Activated naive CD4-positive, alpha-beta T cell (primary cell): ENCODE measurements at places on chromosomes 11 and 22.

DNA sequence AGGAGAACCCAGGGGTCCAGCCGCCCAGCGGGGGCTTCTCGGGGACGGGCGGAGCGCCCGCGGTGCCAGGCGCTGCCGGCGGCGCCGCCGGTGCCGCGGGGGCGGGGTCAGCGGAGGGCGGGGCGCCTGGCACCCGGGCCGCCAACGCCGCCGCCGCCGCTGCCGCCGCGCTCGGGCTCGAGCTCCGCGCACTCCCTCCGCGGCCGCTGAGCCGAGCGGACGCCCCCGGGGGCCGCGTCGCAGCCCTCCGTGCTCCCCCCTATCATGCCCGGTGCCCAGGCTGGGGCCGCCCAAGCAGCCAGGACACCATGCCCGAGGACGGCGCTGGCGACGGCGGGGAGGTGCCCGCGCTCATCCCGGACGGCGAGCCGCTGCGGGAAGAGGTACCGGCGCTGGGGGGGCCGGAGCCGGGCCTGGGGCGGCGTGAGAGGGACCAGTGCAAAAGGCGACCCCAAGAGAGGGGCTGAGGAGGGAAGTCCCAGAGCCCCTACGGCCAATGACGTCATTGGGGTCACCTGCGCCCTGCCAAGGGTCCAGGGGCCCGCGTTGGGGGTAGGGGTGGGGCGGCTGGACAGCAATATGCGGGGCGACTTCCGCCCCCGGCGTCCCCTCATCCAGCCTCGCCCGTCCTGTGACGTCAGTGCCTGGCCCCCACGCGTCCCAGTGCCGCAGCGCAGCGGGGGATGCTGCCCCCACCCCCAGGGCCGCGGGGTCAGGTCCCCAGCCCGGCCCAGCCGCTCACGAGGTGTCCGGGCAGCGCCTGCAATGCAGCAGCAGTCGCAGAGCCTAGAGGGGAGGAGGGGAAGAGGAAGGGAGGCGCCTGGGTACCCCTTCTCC, at the start of gene TMEM151A:
Gene TMEM151A (plus strand): TSS at position 189 of the 837 bp plus-strand sequence. CDS start 120 bp downstream, at position 309.
- no peak for DNase-seq

DNA sequence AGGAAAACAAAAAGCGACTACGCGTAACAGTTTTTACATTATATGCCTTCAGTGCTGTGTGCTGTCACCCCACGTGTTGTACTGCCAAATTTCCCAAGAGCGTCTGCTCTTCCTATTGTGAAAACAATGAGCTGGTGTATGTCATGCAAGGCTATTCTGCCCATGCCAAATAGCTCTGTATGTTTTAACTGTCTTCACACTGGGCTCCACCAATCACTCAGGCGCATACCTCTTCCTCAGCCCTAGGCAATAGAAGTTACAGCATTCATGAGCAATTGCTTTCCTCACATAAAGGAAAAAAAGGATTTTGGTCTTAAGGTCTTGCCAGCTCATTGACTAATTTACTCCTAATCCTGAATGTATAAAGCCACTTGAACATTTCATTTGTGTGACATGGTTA, 606.8 kb downstream of the NTM start:
- no peak for DNase-seq

DNA sequence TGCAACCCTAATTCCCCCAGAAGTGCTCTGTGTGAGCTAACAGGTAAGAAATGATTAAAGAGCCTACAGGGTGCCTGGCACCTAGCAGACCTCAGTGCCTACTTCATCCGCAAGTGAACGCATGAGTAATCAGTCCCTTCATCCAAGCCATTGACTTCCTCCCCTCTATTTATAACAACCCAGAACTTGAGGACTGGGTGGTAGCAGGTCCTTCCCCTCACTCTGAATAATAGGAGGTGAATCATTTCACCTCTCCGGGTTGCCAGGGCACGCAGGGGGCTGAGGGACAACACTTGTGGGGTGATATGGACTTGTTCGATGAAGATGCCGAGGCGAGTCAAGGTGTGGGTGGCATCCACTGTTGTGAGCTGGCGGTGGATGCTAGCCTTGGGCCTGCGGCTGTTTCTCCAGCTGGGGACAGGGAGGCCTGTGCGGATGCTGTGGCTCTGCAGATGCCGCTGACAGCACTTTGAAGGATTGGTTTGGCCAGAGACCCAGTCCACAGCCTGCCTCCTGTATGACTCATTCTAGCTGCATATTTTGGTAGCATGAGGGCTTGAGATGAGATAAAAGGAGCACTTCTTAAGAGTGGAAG, 11.7 kb upstream of the SORL1-AS1 start:
- peak; percentile 50 for DNase-seq

DNA sequence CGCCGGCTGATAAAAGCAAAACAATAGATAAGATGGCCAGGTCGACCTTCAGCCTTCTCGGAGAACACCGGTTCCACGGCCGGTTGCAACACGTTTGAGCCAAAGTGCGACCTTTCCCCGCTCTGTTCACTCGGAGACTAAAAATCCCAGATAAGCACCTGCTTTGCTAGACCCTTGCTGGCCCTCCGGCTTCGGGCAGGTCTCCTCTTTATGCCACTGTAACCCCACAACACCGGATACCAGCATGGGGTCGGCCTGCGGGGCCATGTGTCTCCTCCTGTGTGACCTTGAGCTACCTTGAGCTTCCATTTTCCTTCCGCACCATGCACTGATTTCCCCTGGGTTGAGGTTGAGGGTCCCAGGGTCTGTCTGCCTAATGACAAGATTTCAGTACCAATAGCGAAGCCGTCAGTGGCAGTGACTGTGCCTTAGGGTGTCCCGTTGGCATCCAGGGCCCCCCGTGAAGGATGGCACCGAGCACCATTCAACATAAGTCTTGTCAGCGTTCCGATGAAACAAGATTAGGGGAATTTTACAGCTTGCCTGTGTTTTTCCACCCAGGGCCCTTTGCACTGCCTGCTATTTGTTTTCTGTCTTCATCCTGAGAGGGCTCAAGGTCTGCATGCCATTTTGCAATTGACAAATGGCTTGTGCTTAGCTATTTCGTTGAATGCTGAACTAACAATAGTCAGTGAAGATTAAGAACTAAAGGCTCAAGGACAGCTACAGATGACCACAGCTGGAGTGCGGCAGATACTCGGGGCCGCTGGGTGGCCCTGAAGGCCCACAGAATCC, 118.6 kb downstream of the KCNQ1 start:
- DNase-seq: no peak

- DNase-seq: no peak
Measured at GRCh38 chr22:29810216-29810615, 27.9 kb downstream of the ASCC2 start.

- peak; percentile 46 for DNase-seq
Measured at GRCh38 chr22:49305214-49305965, 522.3 kb downstream of the BRD1 start.

GRCh38 chr11:47768101-47768612, 1.0 kb upstream of the FNBP4 start:
- no peak for DNase-seq

DNA sequence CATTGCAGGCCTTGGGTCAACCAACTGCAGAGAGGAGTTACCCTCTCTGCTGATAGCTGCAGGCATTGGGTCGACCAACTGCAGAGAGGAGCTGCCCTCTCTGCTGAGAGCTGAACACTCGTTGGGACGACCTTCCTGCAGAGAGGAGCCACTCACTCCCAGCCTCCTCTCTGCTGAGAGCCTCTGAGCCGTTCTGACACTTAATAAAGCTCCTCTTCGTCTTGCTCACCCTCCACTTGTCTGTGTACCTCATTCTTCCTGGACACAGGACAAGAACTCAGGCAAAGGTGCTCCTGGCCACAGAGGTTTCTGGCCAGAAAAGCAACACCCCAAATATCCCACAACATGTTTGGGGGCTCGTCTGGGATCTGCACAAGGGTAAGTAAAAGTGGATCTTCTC, 7.5 kb upstream of the PKP3 start:
- DNase-seq: no peak

GRCh38 chr11:35548925-35549561, 23.6 kb upstream of the PAMR1 start:
- DNase-seq: no peak

DNA sequence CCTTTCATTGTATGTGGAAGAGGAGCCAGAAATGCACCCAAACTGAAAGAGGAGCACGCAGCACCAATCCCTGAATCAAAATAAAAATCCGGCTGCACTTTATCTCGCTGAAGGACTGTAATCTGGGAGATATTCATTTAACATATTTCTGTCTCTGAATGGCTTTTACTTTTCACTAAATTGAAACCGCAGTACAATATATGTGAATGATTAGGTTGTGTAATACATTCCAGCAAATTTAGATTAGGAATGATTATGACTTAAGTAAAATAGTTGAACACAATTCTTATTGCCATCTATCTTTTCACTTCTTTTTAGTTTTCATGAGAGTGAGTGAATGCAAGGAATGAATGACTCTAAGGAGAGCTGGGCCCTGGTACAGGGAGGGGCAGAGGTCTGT, 232.1 kb downstream of the ST3GAL4 start:
- DNase-seq: no peak

DNA sequence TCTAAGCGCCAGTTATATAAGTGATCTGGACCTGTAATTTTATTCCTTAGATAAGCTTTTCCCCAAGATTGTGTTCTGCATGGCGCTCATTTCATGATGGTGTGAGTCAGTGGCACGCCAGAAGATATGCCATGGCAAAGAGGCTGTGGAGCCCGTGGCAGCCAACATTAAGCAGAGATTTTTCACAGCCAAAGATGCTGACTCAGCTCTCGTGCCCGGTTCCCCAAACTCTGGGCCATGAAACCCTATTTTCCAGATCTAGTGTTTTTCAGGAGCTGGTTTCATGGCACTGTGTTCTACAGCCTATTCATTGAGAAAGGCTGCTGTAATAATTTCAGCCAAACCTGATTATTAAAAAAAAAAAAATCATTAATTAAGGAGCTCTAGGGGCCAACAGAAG, 15.4 kb upstream of the LINC01488 start:
- DNase-seq: no peak
